ENCODE measurements at places on chromosomes 5 and 9.

DNA sequence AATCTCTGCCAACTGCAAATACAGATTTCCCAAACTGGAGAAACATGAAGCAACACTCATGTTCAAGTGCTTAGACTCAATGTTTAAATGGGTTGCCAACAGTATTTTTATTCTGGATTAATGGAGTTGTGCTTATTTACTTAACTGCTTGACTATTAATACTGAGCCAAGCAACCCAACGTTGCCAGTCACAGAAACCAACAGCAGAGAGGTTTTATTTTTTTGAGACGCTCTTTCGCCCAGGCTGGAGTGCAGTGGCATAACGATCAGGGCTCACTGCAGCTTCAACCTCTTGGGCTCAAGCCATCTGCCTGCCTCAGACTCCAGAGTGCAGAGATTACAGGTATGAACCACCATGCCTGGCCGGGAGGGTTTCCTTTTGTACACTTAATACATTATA, 8.5 kb upstream of the TMEM268 start:
- DNase-seq = no peak

GRCh38 chr5:90476391-90476790, 1.7 kb downstream of the POLR3G start:
- no peak for DNase-seq

DNA sequence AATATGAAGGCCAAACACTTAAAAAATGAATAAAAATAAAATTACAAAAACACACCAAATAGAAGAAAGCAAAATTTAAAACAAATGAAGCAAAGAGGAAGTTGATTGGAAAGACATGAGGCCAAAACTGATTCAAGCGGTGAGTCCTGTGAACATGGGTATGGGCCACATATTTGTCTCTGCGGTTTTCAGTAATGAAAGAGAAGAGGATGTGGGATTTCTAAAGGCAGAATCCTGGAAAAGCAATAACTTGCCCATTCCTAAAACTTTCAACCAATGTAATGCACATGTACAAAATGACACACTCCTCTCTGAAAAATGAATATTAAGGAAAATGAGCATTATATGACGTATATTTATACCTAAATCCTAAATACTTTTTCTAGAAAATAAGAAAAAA, 263.7 kb downstream of the SEMA5A start:
- DNase-seq = no peak

GRCh38 chr5:14356305-14356704, 213.2 kb downstream of the TRIO start:
- no peak for DNase-seq

- DNase-seq = no peak
These were observed 36.5 kb downstream of the PPIC start for GRCh38 chr5:122999947-123000563.

DNA sequence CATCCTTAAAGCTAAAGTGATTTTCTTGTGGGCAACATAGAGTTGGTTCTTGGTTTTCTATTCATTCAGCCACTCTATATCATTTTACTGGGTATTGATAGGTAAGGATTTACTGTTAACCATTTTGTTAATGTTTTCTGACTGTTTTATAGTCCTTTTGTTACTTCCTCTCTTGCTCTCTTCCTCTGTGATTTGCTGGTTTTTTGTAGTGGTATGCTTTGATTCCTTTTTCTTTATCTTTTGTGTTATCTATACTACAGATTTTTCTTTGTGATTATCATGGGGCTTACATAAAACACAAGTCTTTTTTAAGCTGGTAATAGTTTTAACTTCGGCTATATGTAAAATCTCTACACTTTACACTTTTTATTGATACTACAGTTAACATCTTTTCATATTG, 43.3 kb downstream of the CREBRF start:
- no peak for DNase-seq

DNA sequence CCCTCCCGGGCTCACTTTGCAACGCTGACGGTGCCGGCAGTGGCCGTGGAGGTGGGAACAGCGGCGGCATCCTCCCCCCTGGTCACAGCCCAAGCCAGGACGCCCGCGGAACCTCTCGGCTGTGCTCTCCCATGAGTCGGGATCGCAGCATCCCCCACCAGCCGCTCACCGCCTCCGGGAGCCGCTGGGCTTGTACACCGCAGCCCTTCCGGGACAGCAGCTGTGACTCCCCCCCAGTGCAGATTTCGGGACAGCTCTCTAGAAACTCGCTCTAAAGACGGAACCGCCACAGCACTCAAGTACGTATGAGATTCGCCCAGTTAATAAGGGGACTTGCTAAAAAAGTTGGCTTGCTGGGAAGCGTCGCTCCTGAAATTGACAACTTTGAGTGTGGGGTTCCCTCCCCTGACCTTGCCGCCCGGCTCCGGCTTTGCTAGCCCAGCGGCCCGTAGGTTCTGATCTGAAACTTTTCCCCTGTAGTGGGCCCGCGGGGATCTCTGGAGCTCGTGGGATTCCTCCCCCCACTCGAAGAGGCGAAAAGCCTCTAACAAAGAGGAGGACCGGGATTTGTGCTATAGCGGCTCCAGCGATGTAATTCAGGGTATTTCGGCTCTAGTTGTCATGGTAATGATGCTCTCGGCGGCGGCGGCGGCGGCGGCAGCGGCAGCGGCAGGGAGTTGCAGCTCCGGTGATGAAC, 572 bp downstream of the NR4A3 start:
- no peak for DNase-seq

DNA sequence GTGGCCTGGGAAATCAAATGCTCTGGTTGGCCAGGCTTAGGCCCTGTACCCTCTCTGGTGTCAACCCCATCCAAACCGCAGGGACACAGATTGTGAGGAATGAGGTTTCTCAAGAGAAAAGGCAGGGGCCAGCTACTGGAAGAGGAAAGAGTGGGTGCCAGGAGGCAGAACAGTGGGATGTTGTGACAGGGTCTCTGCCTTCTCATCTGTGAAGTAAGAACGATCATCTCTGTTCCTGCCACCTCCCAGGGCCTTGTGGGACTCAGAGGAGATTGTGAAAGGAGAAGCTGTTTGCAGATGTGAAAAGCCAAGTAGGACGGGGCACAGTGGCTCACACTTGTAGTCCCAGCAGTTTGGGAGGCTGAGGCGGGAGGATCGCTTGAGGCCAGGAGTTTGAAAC, 22.8 kb upstream of the RPL26L1 start:
- DNase-seq = no peak

GRCh38 chr9:138069731-138070456, 192.3 kb downstream of the CACNA1B start:
- no peak for DNase-seq

GRCh38 chr5:85823462-85824426, 794.0 kb upstream of the COX7C start:
- no peak for DNase-seq

- DNase-seq = no peak
These were observed 89.3 kb upstream of the DMRT1 start for GRCh38 chr9:752201-752600.

GRCh38 chr9:107883496-107884124, 394.0 kb upstream of the KLF4 start:
- DNase-seq = no peak

DNA sequence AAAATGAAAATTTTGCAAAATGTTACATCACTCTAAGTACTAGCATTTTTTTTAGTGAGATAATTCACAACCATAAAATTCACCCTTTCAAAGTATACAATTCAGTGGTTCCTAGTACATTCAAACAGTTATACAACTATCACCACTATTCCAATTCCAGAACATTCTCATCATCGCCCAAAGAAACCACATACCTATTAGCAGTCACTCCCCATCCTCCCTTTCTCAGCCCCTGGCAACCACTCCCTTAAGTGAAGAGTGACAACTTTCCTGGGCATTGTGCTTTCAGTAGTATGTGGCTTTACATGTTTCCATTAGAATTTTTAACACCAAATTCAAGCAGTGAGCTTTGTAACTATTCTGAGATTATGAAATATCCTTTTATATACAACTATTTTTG, 81.4 kb downstream of the RASEF start:
- DNase-seq = no peak

DNA sequence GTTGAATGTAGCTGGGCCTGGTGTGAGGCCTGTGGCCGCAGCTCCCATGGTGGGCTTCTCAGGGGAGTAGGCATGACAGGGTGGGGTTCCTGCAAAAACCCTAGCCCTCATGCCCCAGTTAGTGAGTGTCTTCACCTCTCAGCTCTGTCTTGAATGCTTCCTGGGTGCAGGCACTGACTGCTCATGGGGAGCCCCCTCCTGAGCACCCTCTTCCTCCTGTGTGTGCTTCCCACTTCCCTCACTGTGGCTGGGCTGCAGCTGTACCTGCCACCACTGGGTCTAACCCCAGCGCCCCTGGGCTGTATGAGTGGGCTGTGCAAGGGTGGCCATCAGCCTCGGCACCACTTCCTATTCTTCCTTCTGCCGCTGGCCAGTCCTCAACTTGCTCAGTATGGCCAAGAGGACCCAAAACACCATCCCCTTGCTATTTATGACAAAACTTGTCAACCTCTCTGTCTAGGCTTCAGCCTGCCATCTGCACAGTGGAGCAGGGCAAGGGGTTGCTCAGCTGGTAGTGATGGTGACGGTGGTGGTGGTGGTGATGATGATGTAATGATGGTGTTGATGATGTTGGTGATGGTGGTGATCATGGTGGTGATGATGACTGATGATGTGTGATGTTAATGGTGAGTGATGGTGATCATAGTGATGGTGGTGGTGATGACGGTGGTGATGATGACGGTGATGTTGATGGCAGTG, 67.5 kb downstream of the RXRA start:
- DNase-seq = no peak

- DNase-seq = no peak
These were observed 345.7 kb downstream of the DRD1 start for GRCh38 chr5:175098301-175098700.

- DNase-seq = no peak
These were observed 558 bp downstream of the GRPEL2 start for GRCh38 chr5:149345892-149346222.

- no peak for DNase-seq
These were observed 290.8 kb downstream of the YTHDC2 start for GRCh38 chr5:113804264-113804663.

DNA sequence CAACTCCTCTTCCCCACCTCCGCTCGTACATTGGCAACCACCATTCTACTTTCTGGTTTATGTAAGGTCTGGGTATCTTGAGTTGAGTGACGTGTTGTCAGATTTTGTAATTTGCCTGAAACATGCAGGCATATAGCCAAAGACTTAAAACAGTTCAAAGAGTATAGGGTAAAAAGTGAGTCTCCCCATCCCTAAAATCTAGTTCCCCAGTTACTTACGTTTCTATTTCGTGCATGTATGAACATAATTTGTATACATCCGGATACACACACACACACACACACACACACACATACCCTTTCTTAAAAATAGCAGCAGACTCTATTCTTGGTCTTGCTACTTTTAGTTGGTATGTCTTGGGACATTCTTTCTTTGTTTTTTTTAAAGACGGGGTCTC, 915 bp downstream of the HSDL2 start:
- no peak for DNase-seq

DNA sequence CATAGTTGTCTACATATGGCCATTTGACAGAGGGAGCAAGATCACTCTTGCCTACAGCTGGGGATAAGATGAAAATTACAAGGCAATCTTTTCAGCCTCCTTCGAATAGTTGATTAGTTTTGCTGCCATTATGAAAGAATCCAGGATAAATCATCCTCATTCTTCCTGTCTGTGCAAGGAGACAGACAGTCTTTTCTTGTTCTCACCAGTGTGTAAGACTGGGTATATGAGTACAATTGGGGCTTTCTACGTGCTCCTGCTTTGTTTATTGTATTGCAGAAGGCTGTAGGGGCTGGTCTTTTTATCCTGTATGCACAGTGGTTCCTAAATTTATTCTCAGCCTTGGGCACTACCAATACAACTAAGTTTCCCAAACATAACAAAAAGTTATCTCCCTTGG, 76.8 kb downstream of the SPEF2 start:
- no peak for DNase-seq

- DNase-seq = no peak
These were observed 47.5 kb upstream of the TLE4 start for GRCh38 chr9:79524266-79524665.

DNA sequence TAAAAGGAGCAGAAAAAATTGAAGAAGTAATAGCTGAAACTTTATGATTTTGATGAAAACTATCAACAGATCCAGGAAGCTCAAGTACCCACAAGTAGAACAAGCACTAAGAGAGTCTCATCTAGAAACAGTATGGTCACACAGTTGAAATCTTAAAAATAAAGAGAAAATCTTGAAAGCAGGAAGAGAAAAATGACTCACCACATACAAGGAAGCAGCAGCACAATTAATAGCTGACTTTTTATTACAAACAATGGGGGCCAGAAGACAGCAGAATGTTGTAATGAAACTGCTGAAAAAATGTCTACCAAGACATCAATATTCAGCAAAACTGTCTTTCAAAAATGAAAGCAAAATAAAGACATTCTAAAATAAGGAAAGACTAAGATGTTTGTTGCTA, 1108.3 kb upstream of the DMAC1 start:
- no peak for DNase-seq

DNA sequence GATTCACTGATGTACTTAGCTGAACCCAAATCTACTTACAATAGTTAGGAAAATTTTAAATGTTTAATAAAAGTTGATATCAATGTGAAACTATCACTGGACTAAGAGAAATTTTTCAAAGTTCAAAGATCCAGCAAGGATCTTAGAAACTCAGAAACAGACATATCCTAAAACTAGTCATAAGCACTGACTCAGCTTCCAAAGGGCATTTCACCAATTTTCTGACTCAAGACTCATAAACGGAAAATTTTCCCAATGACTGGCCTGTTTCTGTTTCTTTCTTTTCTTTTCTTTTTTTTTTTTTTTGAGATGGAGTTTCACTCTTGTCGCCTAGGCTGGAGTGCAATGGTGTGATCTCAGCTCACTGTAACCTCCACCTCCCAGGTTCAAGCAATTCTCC, 66.6 kb downstream of the CDC14B start:
- no peak for DNase-seq

GRCh38 chr9:105055917-105056316, 128.0 kb upstream of the ABCA1 start:
- no peak for DNase-seq

- no peak for DNase-seq
These were observed at the start of gene HAND1 for GRCh38 chr5:154478224-154478565. Gene HAND1, minus strand, starts transcription at chr5:154478227. Its CDS starts 219 bp downstream, at chr5:154478008.

GRCh38 chr5:55994495-55994997, at the start of gene IL6ST:
Gene IL6ST, minus strand, starts transcription at chr5:55994963. Its CDS starts 18,685 bp downstream, at chr5:55976278.
- DNase-seq = no peak

DNA sequence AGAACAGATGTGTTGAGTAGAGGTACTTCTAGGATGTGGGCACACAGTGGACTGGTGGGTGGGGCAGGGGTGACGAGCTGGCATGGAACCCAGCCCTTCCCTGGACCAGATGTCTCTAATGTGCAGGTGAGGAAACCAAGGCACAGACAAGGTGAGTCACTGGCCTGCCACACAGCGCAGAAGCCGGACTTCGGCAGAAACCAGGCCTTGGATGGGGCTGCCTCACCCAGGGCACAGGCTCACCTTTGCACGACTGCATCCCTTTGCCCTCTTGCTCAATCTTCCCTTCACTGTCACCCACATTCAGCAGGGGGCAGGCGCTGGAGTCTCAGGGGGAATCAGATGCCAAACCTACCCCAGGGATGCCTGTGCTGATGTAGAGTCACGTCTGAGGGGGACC, 65.4 kb upstream of the LMX1B start:
- DNase-seq = no peak

All from vagina (tissue), 2 donors.